Ureter (tissue), 1 donor: ENCODE measurements at places on chromosomes 16 and 17. TPM values are rescaled to one million over a fixed set of nuclear protein-coding genes. Genes with fewer than 3 reads are reported as not detected.

- no peak for DNase-seq
Observed at GRCh38 chr17:44204441-44204882, 4.8 kb upstream of the ATXN7L3 start.

DNA sequence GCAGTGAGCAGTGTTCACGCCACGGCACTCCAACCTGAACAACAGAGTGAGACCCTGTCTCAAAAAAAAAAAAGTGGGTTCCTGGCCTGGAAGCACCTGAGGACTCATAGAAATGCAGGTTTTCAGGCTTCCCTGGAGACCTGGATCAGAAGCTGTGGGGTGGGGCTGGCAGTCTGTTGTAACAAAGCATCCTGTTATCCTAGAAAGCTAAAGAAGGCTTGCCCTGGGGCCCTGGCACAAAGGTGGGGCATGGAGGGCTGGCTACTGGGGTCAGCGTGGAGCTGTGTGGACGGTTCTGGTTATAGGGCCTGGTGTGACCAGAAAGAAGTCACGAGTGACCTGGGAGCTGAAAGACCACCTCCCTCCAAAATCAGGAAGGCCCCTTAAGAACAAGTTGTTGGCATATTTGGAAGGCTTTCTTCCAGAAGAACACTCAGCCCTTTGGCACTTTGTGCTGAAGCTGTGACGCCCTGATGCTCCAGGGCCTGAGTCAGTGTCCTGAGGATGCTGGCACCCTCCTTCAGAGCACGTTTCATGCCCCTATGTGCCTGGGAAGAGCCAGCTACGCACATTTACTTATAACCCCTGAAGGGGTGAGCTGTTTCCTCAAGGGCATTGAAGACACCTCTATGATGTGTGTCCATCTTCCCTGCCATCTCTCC lies 6.2 kb downstream of the CRISPLD2 start:
- DNase-seq, result no peak

GRCh38 chr17:57104461-57105175 lies 19.6 kb downstream of the AKAP1 start:
- no peak for DNase-seq

GRCh38 chr17:75478508-75478907 lies 22.1 kb downstream of the TMEM94 start:
- DNase-seq, result no peak

DNA sequence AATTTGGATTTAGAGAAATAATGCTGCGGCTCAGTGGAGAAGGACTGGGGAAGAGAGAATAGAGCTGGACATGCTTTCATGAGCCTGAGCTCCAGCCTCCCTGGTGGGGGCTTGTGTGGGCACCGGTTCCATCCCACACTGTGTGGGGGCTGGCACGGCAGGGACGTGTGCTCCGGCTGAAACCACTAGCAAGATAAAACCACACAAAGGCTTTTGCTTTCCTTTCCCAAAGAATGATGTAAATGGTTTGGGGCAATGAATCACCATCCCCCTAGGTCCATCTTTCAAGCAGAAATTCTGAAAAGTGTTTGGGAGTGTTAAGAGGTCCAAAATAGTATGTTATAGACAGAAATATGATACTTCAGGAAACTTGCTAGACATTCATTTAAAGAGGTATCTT lies 77.0 kb downstream of the CDH11 start:
- no peak for DNase-seq

DNA sequence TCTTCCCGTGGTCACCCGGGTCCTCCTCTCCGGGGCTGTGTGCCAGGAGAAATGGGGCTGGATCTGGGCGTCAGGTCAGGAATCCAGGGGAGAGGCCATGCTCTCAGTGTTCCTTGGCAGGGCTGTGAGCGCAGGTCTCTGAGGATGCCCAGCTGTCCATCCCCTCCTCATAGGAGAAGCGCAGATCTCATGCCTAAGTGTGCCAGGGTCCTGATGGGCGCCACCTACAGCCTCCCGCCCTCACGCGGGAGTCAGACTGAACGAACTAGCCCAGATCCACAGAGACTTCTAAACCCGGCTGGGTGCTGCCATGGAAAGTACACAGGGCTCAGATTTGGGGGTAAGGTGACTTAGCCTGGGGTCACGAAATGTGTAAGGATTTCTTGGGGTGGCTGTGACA lies 24.3 kb downstream of the MGRN1 start:
- DNase-seq, result no peak

DNAAF8 gene
- total RNA-seq, result 0.91 TPM

- no peak for DNase-seq
Observed at GRCh38 chr17:17144916-17145665, 61.0 kb downstream of the PLD6 start.

- no peak for DNase-seq
Observed at GRCh38 chr17:17525956-17526355, 29.8 kb upstream of the RASD1 start.

DNA sequence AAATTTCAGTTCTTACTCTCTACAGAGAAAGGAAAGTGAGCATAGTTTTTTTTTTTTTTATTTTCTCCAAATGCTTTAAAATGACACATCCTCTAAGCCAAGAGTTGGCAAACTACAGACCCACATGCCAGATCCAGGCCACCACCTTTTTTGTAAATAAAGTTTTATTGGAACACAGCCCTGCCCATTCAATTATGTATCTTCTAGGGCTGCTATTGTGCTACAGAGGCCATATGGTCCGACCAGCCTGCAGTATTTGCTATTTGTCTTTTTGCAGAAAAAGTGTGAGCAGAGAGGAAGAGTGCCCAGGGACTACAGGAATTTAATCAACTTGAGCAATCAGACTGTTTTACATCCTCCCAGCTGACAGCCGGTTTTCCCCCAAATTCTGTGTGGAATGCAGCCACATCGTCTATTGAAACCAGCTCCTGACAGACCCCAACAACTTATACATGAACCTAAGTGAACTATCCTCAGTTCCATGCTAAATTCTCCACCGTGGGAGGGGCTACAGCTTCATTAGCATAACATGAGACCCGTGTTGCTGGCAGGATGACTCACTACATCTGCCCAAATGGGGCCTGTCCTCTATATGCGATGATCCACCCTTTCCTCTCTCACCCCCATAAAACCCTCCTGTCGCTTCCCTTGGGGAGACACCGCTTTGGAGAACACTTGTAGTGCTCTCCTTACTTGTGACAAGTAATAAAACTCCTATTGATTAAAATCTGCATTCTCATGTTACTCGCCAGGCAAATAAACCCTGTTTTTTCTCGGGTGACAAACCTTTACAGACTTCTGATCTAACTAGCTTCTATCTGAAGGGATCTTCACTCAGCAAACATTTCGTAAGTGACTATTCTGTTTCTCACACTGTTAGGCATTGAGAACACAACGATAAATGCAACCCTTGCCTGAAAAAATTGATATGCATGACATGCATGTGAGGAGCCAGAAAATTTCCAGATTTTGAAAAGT lies 149.4 kb upstream of the HS3ST3A1 start:
- DNase-seq, result no peak

- DNase-seq, result no peak
Observed at GRCh38 chr17:27339836-27340550, 46.1 kb downstream of the WSB1 start.

ADPRM gene
- total RNA-seq, result 12.8 TPM

DNA sequence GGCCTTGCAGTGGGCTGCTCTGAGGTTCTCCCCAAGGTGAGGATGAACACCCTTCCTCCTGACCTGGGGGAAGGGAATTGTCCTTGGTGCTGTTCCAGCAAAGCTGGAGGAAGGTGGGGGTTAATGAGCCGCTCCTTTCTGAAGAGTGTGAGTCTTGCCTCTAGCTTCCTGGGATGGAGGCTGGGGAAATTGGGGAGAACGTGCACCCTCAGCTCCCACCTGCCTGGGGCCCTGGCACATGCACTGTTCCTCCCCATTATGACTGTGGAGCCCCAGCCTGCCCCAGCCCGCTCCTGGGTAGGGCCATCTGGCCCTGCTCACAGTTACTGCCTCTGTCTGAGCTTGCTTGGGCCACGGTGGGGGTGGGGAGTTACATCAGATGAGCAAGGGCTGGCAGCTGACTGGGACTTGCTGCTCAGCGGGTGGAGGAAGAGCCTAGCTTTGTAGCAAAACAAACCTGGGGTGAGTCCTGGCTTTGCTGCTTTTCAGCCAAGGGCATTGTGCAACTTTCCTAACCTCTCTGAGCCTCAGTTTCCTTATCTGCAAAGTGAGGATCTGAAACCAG lies 11.1 kb downstream of the TNS4 start:
- DNase-seq, result peak; percentile 93

DNA sequence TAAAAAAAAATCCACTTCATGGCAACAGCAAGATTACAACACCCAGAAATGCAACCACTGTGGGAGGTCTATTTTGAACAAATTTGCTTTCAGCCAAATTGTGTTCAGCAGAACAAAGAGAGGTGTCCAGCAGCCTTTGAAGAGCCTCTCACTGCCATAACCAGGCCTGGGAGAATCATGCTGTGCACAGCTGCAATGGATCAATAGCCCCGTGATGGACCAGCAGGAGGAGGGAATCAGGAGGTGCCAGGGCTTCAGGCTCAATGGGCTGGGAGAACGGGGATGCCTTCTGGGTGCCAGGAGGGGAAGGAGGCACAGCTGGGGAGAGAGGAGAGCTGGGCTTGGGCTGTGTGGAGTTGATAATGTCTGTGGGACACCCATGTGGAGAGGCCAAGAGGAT lies 366.2 kb upstream of the EEF2KMT start:
- DNase-seq, result no peak

DNA sequence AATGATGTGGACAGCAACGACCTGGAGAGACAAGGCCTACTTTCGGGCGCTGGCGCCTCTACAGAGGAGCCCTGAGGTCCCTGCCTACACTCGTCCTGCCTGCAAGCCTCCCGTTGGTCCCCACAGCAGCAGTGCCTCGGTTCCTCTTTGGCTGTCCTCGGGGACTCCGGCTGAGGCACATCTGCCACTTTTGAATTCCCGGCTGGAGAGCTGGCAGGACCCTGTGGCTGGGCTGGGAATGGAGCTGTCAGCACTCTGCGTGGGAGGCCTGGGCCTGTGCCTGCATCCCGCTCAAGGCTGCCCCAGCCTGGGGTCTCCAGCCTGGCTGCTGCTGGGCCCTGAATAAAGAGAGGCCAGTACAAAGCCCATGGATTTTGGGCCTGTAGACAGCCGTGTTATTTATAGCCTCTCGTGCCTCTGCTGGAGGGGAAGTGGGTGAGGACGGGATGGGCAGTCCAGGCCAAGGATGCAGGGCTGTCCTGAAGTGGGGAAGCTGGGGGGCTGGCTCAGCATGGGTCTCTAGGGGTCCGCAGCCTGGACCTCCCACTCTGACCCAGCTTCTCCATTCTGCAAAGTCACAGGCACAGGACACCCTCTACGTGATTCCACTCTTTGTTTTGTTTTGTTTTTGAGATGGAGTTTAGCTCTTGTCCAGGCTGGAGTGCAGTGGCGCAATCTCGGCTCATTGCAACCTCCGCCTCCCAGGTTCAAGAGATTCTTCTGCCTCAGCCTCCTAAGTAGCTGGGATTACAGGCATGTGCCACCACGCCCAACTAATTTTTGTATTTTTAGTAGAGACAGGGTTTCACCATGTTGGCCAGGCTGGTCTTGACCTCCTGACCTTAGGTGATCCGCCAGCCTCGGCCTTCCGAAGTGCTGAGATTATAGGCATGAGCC lies 10.6 kb upstream of the SPNS2 start:
- DNase-seq, result no peak

DNA sequence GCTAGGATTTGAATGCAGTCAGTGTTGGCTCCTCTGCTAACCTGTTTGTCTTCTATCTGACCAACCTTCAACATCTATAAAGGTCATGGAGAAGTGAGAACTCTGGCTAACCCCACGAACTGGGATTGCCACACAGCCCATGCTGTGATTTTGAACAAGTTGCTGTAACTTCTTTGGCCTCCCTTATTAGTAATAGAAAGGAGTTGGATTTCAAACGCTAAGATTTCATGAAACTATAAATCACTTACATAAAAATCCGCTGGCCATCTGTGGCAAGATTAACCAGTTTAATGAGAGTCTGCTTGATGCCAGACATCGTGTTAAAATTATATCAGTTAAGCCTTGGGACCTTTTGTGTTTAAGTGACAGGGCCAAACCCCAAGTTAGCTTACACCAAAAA lies 53.4 kb downstream of the HSD17B2 start:
- no peak for DNase-seq

CMTM2 gene
- not detected for total RNA-seq

- no peak for DNase-seq
Observed at GRCh38 chr16:9054460-9054859, 37.0 kb upstream of the HAPSTR1 start.

- DNase-seq, result no peak
Observed at GRCh38 chr17:5286846-5287245, 4.8 kb downstream of the RABEP1 start.

PNMT gene
- total RNA-seq, result 7.1 TPM

CPPED1 gene
- total RNA-seq, result 21.4 TPM

ABCA9 gene
- 4.3 TPM for total RNA-seq

PRSS21 gene
- total RNA-seq, result 1.3 TPM

DNA sequence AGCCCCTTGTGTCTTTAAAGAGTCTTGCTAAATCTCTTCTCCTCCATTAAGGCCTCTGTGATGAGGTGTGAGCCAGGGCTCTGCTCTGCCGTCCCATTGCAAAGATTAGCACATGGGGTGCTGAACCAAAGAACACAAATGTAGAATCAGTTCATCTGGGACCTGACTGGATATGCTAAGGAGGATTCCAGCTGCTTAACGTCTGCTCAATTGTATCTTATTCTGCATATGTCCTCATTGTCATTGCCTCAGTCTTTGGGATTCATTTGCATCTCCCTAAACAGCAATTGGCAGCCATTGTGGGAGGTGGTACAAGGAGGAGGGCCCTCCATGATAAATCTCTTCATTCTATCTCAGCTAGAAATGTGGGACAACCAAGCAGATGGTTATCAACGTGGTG lies 106.3 kb upstream of the ADAMTS18 start:
- DNase-seq, result no peak

CCL13 gene
- total RNA-seq, result 2.1 TPM

- no peak for DNase-seq
Observed at GRCh38 chr16:82695806-82696205, 69.0 kb downstream of the CDH13 start.

- DNase-seq, result no peak
Observed at GRCh38 chr17:65857718-65858117, 296.3 kb upstream of the AXIN2 start.

- DNase-seq, result no peak
Observed at GRCh38 chr17:27376637-27377547, 79.4 kb upstream of the KSR1 start.
